RCC 7860 (cell line): ENCODE measurements at places on chromosomes 6 and 20.

DNA sequence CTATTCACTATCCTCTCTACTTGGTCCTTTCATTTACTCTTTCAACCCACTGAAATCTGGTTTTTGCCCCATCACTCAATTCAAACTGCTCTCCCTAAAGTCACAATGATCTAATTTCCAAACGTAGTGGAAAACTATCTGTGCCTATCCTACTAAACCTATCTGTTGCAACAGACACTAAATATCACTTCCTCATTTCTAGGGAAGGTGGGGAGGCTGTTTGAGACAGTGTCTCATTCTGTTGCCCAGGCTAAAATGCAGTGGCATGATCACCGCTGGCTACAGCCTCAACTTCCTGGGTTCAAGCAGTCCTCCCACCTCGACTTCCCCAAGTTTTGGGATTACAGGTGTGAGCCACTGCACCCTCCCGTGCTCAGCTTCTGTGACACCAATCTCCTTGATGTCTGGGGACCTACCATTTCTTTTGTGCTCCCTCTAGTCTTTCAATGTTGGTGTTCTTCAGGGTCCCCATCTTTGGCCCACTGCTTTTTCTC lies 8.8 kb downstream of the RANBP9 start:
- no peak for DNase-seq

DNA sequence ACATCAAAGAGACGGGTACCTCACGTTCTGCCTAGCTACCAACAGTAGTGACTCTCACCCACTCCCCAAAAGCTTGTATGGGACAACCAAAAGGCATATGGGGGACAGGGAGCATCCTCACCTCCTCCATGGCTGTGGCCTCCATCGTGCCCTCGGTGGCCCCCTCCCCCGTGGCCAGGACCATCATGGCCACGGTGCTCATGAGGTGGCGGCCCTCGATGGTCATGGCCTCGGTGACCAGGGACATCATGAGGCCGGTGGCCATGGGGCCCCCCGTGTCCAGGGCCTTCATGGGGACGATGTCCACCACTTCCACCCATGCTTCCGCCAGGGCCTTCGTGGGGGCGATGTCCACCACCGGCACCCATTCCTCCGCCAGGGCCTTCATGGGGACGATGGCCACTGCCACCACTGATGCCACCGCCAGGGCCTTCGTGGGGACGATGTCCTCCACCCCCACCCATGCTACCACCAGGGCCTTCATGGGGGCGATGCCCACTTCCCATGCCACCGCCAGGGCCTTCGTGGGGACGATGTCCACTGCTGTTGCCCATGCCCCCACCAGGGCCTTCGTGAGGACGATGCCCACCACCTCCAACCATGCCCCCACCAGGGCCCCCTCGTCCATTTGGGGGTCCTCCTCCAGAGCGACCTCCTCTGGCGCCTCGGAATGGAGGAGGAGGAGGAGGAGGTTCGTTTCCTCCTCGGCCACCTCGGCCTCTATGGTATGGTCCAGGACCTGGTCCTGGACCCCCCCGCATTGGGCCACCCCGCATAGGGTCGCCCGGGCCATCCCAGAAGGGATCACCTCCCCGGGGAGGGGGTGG lies 15.0 kb downstream of the PPP1R10 start:
- DNase-seq = no peak

- no peak for DNase-seq
Measured at GRCh38 chr6:38762848-38763247, 47.7 kb downstream of the DNAH8 start.

DNA sequence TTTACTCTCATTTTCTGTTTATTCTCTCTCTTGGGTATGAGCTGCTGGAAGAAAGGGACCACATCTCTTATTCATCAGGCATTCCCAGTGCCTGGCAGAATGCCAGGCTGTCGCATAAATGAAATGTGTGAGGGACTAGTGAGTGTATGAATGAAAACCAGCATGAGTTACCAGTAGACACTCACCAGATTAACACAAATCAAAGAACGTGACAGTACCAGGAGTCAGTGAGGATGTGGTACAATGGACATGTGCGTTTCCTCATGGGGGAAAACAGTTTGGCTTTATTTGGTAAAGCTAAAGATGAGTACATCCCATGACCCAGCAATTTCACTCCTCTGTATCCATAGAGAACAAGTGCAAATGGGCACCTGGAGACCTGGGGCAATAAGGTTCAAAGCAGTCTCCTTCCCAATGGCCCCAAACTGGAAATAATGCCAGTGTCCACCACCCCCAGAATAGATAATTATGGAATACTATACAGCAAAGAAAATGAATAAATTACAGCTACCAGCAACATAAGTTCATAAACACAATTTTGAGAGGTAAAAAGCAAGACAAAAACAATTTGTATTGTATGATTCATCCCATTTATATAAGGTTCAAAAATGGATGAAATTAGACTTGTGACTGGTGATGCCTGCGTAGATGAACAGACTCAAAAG lies 93.3 kb downstream of the CDH22 start:
- DNase-seq = peak; percentile 91

DNA sequence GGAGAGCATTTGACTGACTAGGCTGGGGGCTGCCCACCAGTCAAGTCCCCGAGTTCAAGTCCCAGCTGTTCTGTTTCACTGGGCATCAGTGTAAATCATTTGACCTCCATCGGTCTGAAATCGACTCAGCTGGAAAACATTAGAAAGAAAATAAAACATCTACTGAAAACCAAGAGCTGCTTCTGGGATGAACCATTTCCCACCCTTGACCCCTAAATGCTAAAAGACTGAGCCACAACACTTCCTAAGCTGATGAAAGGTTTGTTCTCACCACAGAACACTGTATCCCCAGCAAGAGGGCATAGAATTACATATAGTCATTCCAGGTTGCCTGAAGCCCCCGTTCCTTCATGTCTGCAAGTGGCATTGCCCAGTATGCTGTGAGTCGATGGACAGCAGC lies 237.0 kb upstream of the TAB2 start:
- no peak for DNase-seq

DNA sequence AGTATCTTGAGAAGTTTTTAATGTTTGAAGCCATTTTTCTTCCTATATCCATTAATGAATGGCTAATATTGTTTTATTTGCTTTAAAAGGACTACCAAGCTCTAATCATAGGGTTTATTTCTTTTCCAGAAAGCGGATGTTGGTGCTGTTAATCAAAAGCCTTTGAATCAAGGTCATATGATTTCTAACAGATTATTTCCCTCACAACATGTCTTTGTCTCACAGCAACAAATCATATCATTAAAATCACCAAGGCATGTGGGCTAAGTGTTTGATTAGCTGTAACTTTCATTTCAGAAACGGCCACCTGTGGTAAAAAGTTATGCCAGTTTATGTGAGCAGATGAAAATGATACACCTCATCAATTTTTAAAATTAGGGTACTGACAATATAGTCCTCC lies 21.7 kb downstream of the TRAF3IP2 start:
- DNase-seq = no peak

- no peak for DNase-seq
Measured at GRCh38 chr6:6740595-6740994, 152.1 kb downstream of the LY86 start.

DNA sequence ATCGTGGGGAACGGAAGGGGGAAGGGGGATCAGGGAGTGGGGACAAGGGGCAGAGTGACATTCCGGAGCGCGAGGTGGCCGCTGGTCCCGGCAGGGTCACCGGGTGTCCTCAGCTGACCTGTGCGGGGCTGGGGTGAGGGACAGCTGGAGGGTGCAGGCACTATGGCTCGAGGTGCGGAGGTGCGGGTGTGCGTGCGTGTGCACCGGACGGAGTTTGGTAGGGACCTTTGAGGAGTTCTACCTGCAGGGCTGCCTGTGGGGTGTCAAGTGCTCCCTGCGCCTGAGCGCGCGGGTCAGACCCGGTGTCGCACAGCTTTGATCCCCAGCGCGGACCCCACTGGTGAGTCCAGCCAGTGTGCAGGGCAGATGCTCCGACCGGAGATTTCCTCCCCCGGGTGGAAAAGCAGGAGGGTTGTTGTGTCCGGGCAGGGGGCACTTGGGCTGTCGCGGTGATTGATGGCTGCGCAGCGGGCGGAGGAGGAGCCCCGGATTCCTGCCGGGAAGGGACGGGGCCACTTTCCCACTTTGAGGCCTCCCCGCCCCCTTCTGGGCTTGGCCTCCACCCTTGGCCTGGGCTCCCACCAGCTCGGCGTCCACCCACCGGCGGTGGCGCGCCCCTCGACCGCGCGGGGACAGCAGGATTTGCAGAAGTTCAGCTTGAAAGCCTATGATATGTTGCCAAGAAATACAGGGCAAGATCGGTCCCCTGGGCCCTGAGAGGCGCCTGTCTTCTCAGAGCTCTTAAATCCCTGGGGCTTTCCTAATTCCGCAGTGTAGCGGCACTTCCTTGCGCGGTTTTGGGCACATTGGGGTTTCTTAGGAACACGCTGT lies 658 bp downstream of the RIN2 start:
- DNase-seq = no peak

- no peak for DNase-seq
Measured at GRCh38 chr6:71072508-71072907, 115.6 kb upstream of the B3GAT2 start.

GRCh38 chr20:36271639-36272546 lies 34.2 kb upstream of the DLGAP4 start:
- DNase-seq = no peak

DNA sequence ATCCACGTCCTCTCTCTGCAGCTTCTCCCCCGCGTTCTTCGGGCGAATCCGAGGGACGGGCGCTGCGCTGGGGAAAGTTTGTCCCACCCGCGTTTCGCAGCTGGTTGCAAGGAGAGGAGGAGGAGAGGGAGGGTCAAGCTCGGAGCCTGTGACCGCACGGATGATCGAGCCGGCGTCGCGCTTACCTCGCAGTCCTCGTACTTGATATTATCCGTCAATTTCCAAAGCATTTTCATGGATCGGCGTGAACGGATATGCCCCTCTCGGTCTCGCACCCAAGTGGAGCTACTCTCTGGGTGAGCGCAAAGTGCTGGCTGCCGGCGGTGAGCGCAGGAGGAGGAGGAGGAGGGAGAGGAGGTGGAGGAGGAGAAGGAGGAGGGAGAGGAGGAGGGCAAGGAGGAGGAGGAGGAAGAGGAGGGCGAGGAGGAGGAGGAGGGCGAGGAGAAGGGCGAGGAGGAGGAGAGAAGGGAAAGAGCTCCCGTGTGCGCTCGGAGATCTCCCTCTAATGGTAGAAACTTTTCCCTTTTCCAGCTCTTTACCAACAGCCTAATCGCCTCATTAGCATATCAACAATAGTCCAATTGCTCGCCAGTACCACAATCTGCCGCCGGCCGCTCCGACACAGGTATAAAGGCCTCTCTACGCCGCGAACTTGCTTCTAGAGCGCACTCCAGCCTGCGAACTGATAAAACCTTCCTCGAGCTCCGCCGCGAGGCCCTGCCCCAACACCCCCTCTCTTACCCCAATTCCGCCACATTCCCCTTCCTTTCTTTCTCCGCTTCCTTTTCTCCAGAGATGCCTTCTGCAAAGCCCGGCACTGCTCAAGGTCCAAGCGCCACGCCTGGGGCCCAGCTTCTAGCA lies at the start of gene TFAP2A:
Gene TFAP2A (minus strand): TSS at position 319 of the 861 bp plus-strand sequence. CDS start 83 bp downstream, at position 236.
- peak; percentile 42 for DNase-seq

GRCh38 chr6:79450984-79451383 lies 86.2 kb downstream of the LCA5 start:
- DNase-seq = no peak

DNA sequence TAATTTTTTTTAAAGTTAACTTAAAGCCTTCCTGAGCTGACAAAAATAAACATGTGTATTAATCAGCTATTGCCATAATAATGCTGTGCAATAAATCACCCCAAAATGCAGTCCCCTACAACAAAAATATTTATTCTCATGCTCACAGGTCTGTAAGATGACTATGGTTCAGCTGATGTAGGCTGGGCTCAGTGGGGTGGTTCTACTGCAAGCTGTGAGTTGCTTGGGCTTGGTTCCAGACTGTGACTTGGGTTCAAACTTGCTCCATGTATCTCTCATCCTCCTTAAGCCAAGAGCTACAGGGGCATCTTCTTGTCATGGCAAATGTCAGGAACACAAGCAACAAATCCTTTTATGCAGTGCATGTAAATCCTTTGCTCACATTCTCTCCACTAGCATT lies 644.3 kb downstream of the KIF16B start:
- no peak for DNase-seq

DNA sequence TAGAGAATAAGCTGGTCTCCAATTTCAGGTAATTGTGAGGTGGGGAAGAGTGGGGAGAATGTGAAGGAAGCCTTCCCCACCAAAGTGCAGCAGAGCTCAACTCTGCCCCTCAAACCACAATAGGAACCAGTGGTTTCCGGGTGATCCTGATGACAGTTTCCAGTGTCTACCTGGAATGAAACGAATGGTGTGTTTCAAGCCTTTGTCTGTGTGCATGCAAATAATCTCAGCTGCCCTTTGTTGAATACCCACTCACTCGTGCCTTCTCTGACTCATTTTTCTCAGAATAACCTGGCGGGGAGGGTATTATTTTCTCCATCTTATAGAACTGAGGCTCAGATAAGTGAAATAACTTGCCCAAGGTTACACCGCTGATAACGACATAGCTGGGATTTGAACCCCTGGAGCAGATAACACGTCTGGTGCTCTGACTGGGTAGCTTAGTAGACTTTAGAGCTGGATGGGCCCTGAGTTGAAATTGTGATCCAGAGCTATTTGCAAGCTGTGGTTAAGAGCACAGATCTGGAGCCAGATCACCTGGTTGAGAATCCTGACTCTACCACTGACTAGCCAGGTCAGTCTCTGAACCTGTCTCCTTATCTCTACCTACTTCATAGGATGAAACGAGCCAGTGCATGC lies 85.1 kb downstream of the EYA2 start:
- DNase-seq = no peak

- no peak for DNase-seq
Measured at GRCh38 chr6:28117386-28118050, 6.9 kb upstream of the ZSCAN16 start.

GRCh38 chr6:12530345-12530744 lies 186.2 kb upstream of the PHACTR1 start:
- DNase-seq = no peak

DNA sequence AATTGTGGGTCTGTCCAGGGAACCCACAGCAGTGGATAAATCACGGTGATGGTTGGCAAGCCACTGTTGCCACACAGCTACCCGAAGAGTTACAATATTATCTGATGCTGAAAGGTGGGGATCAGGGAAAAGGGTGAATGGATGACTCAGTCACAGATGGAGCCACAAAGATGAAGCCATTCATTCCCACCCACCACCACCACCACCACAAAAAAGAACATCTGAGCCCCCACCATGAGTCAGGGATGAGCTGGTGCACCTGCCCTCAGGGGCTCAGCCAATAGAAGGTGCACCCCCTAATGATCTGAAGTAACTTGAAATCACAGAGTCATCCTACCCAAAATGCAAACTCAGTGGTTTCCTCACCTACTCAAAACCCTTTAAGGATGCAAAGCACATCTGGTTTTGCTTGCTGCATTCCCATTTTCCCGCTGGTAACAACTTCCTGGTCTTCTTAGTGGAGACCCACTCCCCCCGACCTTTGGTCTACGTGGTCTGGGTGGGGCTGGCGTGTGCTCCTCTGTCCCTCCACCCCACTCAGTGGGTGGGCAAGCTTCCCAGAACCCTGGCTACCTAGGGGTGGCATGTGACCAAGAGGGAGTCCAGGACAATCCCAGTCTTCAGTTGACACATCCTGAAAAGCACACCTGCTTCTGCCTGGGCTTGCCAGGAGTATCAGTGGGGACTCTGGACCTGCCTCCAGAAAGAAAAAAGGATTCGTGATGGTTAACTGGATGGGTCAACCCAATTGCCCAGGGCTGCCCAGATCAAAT lies 125.5 kb downstream of the ANKRD60 start:
- peak; percentile 28 for DNase-seq

GRCh38 chr6:35562060-35562459 lies 49.4 kb upstream of the TULP1 start:
- DNase-seq = no peak
